ENCODE measurements at places on chromosomes 1 and 21. TPM values are rescaled to one million over a fixed set of nuclear protein-coding genes. Genes with fewer than 3 reads are reported as not detected.

The DCDC2B gene
- total RNA-seq: 0.22 TPM

DNA sequence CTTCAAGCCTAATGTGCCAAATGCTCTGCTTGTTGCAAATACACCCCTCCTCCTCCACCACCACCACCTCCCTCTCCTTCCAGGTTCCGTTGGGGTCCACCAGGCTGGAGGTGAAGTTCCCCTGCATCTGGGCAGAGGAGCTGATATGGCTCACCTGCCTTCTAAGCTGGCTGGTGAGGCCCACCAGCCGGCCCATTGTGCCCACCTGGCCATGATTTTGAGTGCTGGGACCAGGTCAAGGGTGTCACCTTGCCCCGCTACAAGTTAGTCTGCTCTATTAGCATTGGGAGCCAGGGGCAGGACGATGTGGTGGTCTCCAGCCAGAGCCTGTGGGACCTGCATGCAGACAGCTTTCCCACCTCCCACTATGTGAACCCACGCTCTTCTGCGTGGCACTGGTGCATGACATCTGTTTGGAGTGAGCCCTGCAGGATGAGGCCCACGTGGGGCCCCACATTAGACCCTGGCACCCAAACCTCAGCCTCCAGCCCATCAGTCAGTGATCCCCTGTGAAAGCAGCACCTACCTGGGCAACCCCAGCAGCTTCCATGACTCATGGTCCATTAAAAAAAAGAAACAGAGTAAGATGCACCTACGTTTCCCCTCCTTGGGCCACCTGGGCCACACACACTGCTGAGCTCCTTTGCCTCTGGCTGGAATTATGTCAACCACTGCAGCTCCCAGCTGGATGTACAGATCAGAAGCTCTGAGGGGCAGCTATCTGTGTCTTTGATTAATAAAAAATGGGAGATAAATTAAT lies 15.6 kb upstream of the CDCP2 start:
- DNase-seq: no peak

DNA sequence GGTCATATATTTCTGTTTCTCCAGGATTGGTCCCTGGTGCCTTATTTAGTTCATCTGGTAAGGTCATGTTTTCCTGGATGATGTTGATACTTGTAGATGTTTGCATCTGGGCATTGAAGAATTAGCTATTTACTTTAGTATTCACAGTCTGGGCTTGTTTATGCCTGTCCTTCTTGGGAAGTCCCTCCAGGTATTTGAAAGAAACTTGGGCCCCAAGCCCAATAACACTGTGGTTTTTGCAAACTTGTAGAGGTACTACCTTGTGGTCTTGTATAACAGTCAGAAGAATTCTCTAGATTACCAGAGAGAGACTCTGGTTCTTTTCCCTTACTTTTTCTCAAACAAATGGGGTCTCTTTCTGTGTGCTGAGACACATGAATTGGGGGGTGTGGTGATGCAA lies 251.4 kb upstream of the B3GALT2 start:
- DNase-seq: no peak

- no peak for DNase-seq
Measured at GRCh38 chr1:86504137-86504479, 35.4 kb downstream of the CLCA1 start.

GRCh38 chr1:174074757-174075156 lies 52.6 kb upstream of the RC3H1 start:
- no peak for DNase-seq

The PRSS38 gene
- total RNA-seq: not detected

- DNase-seq: no peak
Measured at GRCh38 chr1:81950037-81950436, 149.3 kb downstream of the ADGRL2 start.

GRCh38 chr1:212791261-212791675 lies 309 bp downstream of the NSL1 start:
- no peak for DNase-seq

DNA sequence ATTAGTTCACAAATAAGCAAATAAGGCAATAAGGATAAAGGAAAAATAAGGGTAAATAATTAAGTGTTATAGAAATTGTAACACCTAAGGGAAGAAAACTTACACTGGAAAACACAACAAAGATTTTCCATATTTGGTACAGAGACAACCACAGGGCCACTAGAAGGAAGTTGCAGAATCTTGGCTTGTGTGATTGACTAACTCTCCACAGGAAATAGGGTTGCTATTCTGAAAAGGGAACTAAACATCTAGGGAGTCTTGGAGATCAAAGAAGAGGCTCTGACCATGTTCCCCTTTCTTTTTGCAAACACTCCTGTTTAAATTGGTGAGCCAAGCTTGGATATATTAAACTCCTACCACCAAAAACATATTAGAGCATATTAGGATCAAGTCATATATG lies 59.1 kb downstream of the APCS start:
- no peak for DNase-seq

The OR2T35 gene
- not detected for total RNA-seq

GRCh38 chr1:160945079-160945478 lies 9.5 kb downstream of the ITLN2 start:
- no peak for DNase-seq

- DNase-seq: no peak
Measured at GRCh38 chr1:31673433-31673832, 28.8 kb upstream of the PEF1 start.

GRCh38 chr21:14877581-14878228 lies 187.1 kb downstream of the NRIP1 start:
- no peak for DNase-seq

DNA sequence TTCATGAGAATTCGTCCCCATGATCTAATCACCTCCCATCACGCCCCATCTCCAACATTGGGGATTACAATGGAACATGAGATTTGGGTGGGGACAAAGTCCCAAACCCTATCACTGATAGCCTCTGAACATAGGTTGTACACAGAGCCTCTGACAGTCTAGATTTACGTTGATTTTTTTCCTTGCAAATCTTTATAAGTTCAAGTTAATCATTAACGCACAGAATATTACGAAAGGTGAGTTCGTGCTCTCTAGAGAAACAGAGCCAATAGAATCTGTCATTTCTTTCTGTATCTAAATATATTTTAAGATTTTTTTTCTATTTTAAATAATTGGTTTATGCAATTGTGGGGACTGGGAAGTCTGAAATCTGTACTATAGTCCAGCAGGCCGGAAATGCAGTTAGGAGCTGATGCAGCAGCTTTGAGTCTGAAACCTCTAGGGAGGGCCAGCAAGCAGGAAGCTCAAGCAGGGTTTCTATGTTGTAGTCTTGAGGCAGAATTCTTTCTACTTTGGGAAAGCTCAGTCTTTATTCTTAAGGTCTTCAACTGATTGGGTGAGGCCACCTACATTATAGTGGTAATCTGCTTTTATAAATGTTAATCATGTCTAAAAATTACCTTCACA lies 61.0 kb downstream of the SELENOF start:
- DNase-seq: no peak

DNA sequence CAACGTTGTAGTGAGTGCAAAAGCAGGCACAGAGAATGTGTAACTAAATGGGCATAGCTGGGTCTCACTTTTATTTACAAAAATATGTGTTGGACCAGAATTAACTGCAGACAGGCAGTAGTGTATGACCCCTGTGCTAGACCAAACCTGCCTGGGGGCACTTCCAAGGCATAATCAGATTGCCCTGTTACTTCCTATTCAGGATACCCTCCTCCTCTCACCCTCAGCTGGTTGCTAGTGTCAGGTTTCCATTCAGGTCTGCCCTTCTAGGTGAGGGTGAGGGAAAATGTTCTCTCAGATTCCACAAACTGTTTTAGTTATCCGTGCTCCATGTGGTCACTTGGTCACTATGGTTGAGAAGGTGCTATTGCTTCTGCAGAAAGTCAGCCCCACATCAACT lies 387.3 kb downstream of the LMX1A start:
- no peak for DNase-seq

DNA sequence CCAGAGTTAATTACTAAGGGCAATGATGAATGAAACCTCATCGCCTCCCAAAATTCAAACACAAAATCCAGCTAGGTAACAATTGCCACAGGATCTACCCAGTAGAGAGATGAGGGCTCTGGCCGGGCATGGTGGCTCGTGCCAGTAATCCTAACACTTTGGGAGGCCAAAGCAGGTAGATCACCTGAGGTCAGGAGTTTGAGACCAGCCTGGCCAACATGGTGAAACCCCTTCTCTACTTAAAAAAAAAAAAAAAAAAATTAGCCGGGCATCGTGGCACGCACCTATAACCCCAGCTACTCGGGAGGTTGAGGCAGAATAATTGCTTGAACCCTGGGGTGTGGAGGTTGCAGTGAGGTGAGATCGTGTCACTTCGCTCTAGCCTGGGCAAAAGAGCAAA lies 15.8 kb downstream of the CD2 start:
- no peak for DNase-seq

GRCh38 chr1:39360731-39361130 lies 130.7 kb upstream of the BMP8A start:
- DNase-seq: no peak

The PLA2G2F gene
- total RNA-seq: not detected

- no peak for DNase-seq
Measured at GRCh38 chr1:184027826-184028695, 9.5 kb downstream of the COLGALT2 start.

The OR2L8 gene
- not detected for total RNA-seq

The FCRL1 gene
- 0.50 TPM for total RNA-seq

- no peak for DNase-seq
Measured at GRCh38 chr21:45299026-45299863, 11.6 kb upstream of the POFUT2 start.

DNA sequence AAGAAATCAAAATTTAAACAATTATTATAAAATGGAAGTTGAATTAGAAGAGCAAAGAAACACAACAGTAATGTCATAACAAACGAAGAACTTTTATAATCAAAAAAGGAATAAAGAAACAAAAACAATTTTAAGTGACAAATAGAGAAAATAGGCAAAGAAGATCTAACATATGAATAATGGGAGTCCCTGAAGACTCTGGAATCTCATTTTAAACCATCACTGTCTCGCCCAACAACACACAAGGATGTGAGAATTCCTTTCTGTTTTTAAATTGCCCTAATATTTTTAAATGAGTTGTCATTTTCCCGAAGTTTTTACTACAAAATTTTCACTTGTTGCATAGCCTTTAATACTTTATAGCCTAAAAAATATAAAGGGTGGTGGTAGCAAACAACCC lies 4.3 kb upstream of the NDC1 start:
- no peak for DNase-seq

DNA sequence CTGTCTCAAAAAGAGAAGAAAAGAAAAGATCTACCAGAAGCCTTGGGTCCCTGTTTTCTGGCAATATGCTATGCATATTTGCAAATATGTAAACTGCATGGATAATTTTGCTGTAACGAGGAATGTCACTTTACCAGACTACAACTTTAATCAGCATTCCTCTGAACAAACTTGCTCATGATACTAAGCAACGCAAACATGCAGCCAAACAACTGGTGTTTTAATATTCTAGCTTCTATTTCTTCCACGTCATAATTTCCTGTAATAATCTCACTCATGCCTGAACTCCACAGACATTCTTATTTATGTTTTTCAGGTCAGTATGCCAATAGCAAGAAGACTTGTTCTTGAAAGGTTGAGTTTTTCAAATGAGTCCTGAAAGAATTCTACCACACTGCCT lies 114.1 kb downstream of the SIM2 start:
- no peak for DNase-seq
